ENCODE measurements at places on chromosomes 4 and X. TPM values are rescaled to one million over a fixed set of nuclear protein-coding genes. Genes with fewer than 3 reads are reported as not detected.

The CDX4 gene
- not detected for total RNA-seq

The MAGEB17 gene
- total RNA-seq: not detected

The NXF2B gene
- total RNA-seq: not detected

The DMRTC1 gene
- not detected for total RNA-seq

The SMR3B gene
- not detected for total RNA-seq

The PDZD4 gene
- 0.14 TPM for total RNA-seq

The GLRA2 gene
- total RNA-seq: not detected

The OPRPN gene
- total RNA-seq: not detected

The SLC9B2 gene
- 7.7 TPM for total RNA-seq

The NLGN4X gene
- total RNA-seq: not detected

The AREG gene
- 325 TPM for total RNA-seq

The SPANXA1 gene
- not detected for total RNA-seq

The NUDT11 gene
- 11.8 TPM for total RNA-seq

The SLC7A11 gene
- 7.6 TPM for total RNA-seq

The HSFX2 gene
- total RNA-seq: not detected

The TECRL gene
- not detected for total RNA-seq
